Effector CD4-positive, alpha-beta T cell (primary cell): ENCODE measurements at places on chromosomes 6 and 20.

- no peak for DNase-seq
Measured at GRCh38 chr6:13038315-13038714, 290.0 kb downstream of the TBC1D7 start.

GRCh38 chr20:60641879-60642447, 610.1 kb upstream of the CDH4 start:
- no peak for DNase-seq

DNA sequence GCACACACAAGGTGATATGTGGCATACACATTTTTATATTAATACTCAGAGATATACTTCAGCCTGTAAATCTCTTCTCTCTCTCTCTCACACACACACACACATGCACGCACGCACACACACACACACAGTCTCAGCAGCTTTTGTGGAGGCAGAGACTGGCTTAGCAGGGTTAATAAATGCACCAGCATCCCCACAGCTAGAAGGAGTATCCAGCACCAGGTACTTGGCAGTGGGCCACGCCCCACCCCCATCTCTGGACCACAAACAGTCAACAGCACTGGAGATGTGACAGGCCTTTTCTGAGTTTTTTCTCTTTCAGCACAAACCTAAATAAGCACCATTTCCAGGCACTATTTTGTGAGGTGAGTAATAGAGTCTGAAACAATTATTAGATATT, 47.3 kb upstream of the LRFN2 start:
- no peak for DNase-seq

DNA sequence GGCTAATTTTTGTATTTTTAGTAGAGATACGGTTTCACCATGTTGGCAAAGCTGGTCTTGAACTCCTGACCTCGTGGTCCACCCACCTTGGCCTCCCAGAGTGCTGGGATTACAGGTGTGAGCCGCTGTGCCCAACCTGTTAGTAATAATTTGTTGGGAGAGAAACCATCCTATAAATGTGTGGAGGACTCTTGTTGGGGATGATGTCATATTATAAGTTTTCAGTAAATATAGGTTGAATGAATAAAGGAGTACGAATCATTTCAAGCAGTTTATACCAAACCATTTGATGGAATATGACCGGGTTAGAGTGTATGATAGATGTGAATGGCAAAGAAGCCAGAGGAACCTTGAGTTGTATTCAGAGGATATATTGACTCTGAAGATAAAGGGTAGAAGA, 240.8 kb downstream of the SAMD5 start:
- no peak for DNase-seq

DNA sequence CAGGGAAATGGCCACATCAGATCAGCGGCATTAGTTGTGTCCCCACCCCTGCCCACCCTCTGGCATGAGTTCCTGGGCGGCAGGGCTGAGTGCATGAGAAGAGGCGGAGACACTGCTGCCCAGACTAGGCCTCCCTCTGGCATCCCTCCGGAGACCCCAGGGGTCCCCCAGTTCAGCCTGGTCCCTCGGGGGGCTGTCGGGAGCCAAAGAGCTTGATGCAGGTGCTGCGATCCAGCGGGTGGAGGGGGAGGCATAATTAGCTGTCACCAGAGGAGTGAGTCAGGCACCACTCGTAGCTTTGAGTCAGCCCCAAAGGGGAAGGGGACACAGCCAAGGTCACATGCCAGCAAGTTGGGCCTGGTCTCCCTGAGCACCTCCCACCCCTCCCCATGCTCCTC, 34.5 kb downstream of the DLGAP4 start:
- DNase-seq = no peak

- no peak for DNase-seq
Measured at GRCh38 chr20:63539441-63540370, 2.5 kb upstream of the PTK6 start.

DNA sequence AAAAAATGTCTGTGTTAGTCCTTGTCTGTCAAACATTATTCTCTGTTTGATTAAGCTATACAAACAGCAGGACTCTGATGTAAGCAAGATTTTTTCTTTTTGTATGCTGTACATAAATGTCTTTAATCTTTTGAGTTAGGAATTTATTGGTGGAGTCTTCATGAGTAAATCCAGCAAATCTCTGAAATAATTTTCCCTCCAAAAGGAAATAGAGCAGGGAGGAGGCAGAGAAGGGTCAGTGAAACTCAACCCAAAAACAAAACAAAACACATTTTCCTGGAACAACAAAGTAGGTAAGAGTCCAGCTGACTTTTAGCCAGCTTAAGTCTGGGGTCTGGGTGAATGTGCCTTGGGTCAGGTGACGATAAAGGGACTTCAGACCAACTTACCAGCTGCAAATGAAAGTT, 113.7 kb downstream of the FOXA2 start:
- no peak for DNase-seq

DNA sequence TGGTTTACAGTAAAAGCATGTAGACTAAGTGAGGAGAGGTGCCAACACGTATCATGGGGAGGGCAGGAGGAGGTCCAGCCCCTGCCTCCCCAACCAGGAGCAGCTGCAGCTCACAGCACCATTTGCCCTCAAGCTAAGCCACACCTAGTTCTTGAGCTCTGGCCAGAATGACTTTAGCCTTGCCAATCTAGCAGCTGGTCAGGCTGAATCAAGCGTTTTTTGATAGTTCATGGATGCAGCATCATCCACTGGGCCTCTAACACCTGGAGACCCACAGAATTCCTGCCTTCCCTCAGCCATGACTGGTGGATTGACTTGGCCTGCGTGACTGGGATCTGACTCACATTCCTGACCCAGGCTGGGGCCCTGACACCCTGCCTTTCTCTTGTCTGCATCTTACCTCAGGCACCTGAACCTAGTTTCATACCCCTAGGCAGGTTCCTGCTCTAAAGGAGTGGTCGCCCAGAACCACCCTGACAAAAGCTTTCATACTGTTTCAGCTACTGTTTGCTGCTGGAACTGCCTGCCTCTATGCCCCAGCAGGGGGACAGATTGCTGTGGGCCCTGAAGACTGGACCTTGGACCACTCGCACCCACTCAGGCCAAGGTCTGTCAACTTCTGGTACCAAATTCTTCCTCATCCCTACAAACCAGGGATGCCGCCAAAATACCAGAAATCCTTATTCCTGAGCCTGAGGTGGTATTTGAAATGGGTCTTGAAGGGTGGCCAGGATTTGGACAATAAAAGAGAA, 122.3 kb downstream of the QRSL1 start:
- no peak for DNase-seq
